ENCODE measurements at places on chromosomes 7 and 10.

- peak; percentile 42 for DNase-seq
These were observed 126.3 kb upstream of the CELF2 start for GRCh38 chr10:10891124-10892082.

DNA sequence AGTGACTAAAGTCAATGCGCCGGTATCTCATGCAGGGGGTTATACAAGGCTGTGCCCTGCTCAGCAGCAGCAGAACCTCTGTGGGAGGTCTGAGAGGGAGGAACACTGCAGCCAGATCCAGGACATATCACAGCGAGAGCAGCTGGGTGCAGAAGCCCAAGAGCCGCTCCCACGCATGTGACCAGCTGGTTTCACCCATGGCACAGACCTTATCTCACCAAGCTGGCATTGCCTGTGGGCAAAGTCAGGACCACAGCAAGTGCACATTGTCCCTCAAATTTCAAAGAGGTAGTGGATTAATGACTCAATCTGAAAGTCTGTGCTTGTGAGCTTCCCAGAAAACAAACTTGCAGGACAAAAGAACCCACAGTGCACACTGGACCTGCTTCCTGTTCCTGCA, 31.6 kb upstream of the AKR1C1 start:
- no peak for DNase-seq

- no peak for DNase-seq
These were observed 1.0 kb upstream of the CBLL1 start for GRCh38 chr7:107742678-107743566.

GRCh38 chr10:77833225-77833624, 93.3 kb downstream of the DLG5 start:
- no peak for DNase-seq

DNA sequence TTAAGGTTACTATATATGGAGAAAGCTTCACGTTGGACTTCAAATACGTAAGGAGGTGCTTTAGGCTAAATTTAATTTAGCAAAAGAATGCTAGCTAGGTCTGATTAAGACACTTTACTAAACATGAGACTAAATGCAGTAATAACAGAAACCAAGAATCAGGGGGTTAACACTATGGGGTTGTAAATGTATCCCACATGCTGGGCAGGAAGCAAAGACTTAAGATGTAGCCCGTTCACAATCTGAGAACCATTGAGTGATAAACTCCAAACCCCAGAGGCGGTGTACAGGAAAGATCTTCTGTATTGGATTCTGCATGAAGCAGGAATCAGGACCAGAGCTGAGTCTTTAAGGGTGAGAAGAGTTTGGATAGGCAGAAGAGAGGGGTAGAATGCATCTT, 60.4 kb downstream of the FZD1 start:
- no peak for DNase-seq

- no peak for DNase-seq
These were observed 15.1 kb upstream of the DENND2A start for GRCh38 chr7:140655511-140656408.

DNA sequence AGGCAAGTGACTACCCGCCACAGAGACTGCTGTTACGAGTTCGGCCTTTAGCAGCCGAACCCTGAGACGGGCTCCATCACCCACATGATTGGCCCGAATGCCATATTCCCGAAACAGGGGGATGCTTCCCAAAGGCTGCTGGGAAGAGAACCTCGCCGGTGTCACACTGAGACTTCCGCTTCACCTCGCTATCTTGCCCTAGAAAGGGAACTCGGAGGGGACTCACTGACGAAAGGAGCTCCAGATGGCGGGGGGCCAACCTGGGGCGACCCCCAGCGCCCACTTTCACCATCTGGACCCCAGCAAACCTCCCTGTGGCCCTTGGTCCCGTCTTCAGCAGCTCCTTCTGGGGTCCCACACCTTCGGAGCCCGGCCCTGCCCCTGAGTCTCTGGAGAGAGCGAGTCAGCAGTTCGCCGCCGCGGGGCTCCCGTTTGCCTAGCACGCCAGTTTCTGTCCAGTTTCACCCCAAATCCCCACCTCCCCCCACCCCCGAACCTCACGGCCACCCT, 529 bp downstream of the HPS1 start:
- peak; percentile 34 for DNase-seq

DNA sequence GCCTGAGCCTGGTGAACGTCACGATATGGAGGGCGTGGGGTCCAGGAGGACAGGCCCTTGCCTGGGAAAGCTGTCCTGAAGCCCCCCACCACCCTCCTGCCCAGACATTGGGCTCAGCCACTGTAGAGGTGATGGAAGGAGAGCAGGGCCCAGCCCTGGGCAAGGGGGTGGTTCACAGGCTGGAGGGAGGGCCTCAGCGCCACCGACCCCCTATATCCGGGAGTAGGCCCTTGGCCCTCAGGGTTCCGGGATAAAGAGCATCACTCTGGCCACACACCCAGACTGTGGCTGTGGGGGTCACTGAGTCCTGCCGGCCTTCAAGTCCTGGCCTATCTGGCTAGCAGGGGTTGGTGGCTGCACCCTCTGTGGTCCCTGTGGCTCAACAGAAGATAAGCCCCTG, 55.3 kb upstream of the GTF2IRD1 start:
- DNase-seq: no peak

DNA sequence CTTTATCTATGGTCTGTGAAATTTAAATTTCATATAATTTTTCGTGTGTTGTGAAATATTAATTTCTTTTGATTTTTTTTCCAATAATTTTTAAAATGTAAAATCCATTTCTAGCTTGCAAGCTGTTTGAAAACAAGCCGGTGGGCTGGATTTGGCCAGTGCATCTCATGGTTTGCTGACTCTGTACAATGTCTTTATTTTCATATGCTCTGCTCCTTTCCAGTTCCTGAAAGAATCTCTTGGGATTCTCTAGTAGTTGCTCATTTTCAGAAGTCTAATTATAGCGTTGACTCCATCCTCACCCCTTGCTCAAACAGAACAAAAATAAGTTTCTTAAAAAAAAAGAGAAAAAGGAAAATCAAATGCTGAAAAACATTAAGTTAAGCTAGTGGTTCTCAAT, 21.4 kb downstream of the UBN2 start:
- DNase-seq: peak; percentile 16

GRCh38 chr7:155227004-155227787, 70.5 kb upstream of the INSIG1 start:
- no peak for DNase-seq

- DNase-seq: no peak
These were observed 31.9 kb upstream of the SMKR1 start for GRCh38 chr7:129470411-129470810.

- no peak for DNase-seq
These were observed 149.3 kb downstream of the SH3PXD2A start for GRCh38 chr10:103706047-103706446.

- DNase-seq: no peak
These were observed 30.7 kb downstream of the DUSP5 start for GRCh38 chr10:110528224-110528996.

GRCh38 chr10:110458266-110458920, 39.3 kb upstream of the DUSP5 start:
- DNase-seq: no peak

- no peak for DNase-seq
These were observed 816.1 kb upstream of the C7orf33 start for GRCh38 chr7:147774461-147774860.

- peak; percentile 69 for DNase-seq
These were observed 113.2 kb downstream of the CDK6 start for GRCh38 chr7:92723205-92723604.

DNA sequence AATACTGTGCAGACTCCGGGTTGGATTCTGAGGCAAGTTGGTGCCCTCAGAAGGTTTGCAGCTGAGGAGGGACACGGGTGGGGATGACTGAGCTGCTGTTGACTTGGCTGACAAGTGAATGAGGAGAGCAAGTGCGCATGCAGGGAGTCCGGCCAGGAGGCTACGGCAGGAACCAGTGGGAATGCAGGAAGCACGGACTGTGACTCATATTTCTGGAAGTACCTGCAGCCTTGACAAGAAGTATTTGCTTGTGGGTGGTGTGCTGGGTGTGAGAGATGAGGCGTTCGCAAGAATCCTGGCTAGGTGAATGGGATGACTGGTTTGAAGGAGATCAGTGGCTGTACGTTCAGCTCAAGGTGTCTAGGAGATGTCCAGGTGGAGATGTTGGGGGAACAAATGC, 30.8 kb upstream of the FXYD4 start:
- no peak for DNase-seq

GRCh38 chr10:119728172-119728800, 2.4 kb downstream of the INPP5F start:
- no peak for DNase-seq

- peak; percentile 69 for DNase-seq
These were observed 3.9 kb downstream of the COG5 start for GRCh38 chr7:107559864-107560263.

DNA sequence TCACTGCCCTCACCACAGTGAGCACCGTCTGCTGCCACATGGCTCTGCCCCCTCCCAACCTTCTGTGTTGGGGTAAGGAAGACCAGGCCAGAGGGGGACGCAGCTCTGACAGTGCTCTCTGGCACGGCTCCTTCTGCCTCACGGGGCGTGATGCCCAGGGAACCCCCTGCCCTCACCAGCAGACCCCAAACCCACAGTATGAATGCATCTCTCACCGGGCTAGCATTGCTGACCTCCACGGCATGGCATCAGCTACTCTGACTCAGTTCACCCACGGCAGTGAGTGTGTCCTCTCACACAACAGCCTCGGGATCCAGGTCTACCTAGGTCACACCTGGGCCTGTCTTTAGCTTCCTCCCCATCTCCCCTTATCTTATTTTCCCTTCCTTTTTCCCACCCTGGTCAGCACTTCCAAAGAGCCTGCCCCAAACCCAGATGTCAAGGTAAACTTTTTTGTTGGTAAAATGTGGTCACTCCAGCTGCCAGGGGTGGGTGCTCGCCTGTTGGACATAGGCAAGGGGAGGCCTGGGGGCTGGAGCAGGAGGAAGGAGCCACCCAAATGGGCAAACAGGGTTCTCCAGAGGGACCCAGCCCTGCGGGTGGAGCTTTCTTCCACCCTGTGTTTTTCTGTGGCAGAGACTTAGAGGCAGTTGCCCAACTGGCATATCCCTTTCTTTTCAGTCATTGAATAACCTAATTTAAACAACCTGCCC, 4.4 kb downstream of the CALML3 start:
- DNase-seq: no peak

DNA sequence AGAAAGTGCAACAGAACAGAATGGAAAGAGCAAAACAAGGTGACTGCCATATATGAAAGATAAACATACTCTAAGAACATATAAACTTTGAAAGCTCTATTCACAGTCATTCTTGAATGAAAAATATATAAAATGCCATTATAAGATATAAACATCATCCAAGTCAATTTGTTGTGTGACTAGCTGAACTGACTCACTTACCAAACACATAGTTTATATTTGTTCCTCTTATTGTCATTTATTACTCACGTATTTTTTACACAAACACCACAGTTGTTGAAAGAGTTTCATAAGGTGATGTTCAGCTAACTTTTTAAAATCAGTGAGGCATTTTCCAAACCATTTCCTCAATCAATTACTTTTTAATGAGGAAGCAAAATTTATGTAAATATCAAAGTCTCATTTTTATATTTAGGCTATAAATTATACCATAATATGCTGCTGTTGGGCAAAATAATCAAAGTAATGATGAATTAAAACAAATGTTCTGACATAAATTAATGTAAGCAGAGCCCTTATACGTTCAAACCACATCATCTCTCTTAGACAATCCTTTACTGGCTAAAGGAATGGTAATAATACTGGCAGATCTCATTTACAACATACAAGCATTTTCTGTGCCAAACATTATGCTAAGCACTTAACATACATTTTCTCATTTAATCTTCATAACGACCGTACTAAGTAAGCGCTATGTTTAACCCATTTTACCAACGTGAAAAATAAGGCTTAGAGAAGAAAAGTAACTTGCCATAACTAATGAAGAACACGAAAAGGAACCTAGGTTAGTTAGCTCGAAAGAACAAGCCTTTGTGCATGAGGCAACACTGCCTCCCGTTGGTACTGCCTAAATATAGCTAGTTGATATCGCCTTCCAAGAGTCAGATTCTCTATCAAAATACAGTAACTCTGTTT, 7.3 kb downstream of the LRRN3 start:
- DNase-seq: peak; percentile 48

DNA sequence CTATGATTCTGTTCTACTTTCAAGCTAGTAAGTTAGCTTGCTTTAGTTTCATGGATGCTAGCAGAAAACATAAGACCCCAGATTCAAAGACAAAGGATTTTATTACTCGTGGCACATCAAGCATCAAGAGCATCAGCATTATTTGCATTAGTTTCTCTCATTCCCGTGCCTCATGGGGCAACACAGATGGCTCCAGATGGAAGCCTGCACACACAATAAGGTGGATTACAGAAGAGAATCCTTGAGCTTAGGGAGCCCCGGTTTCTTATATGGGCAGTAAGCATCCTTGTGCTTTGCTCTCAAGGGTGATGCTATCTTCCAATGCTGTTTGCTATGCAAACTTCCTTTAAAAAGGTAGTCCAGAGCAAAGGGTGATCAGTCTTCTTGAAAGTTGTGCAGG, 10.7 kb upstream of the CAPZA2 start:
- DNase-seq: no peak

- no peak for DNase-seq
These were observed 7.9 kb downstream of the PANK1 start for GRCh38 chr10:89637113-89637512.

DNA sequence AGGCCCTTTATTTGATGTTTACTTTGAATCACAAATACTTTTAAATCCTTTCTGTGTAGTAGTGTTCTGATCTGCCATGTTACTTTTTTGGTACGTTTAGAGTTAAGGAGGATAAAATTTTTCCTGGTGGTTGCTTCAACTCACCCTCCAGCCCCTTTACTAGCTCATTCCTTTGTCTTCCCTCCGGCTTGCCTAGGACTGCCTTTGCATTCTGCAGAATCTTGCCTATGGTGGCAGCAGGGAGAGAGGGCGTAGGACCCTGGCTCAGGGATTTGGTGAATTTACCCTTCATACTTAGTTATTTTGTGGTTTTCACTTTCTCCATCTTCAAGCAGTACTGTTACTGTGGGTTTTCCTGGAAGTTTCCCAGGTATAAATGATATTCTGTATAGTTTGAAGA, 833.5 kb downstream of the XPNPEP1 start:
- no peak for DNase-seq

- DNase-seq: no peak
These were observed 30.8 kb downstream of the SH2B2 start for GRCh38 chr7:102317231-102318059.

- DNase-seq: peak; percentile 25
These were observed 442 bp downstream of the STYXL1 start for GRCh38 chr7:76047305-76047810.

DNA sequence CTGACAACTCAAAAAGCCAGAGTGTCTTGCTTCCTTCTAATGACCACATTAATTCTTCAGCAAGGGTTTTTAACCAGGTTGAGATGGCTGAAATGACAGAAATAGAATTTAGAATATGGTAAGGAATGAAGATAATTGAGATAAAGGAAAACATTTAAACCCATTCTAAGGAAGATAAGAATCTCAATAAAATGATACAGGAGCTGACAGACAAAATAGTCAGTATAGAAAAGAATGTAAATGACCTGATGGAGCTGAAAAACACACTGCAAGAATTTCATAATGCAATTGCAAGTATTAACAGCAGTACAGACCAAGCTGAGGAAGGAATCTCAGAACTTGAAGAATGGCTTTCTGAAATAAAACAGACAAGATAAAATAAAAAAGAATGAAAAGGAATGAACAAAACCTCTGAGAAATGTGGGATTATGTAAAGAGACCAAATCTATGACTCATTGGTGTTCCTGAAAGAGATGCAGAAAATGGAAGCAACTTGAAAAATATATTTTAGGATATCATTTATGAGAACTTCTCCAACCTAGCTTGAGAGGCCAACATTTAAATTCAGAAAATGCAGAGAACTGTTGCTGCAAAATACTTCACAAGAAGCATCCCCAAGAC, 87.1 kb downstream of the SAMD9 start:
- DNase-seq: no peak
